ENCODE measurements at places on chromosomes 7 and 10.

GRCh38 chr7:36315309-36315944 lies 74.2 kb upstream of the ANLN start:
- no peak for DNase-seq

DNA sequence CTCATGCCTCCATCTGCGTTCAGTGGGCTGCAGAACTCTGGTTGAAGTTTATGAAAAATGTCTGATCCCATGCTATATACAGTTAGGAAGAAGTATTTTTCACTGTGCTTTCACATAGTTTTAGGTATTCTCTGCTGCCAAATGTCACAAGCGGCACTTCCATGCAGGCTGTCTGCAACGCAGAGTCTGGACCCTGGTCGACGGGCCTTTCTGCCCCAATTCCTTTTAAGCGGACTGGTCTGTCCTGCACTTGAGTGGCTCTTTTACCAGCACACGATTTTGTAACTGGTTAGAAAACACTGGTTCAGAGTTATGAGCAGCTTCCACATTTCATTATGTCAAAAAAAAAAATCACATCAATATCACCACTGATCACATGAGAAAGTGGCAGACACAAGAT lies 143.0 kb downstream of the DIP2C start:
- no peak for DNase-seq

GRCh38 chr7:102095321-102096011 lies 191.2 kb upstream of the SH2B2 start:
- DNase-seq = no peak

GRCh38 chr10:93482145-93482834 lies at the start of gene MYOF:
MYOF (minus strand) TSS chr10:93482334; CDS start chr10:93482194, 140 bp downstream.
- DNase-seq = peak; percentile 46

GRCh38 chr7:134771111-134771510 lies 8.3 kb upstream of the CALD1 start:
- no peak for DNase-seq

GRCh38 chr10:131109291-131109690 lies 202.2 kb downstream of the TCERG1L start:
- no peak for DNase-seq

GRCh38 chr10:34134602-34135001 lies 680.5 kb downstream of the PARD3 start:
- no peak for DNase-seq

GRCh38 chr7:45074528-45075354 lies 14.0 kb downstream of the NACAD start:
- no peak for DNase-seq

DNA sequence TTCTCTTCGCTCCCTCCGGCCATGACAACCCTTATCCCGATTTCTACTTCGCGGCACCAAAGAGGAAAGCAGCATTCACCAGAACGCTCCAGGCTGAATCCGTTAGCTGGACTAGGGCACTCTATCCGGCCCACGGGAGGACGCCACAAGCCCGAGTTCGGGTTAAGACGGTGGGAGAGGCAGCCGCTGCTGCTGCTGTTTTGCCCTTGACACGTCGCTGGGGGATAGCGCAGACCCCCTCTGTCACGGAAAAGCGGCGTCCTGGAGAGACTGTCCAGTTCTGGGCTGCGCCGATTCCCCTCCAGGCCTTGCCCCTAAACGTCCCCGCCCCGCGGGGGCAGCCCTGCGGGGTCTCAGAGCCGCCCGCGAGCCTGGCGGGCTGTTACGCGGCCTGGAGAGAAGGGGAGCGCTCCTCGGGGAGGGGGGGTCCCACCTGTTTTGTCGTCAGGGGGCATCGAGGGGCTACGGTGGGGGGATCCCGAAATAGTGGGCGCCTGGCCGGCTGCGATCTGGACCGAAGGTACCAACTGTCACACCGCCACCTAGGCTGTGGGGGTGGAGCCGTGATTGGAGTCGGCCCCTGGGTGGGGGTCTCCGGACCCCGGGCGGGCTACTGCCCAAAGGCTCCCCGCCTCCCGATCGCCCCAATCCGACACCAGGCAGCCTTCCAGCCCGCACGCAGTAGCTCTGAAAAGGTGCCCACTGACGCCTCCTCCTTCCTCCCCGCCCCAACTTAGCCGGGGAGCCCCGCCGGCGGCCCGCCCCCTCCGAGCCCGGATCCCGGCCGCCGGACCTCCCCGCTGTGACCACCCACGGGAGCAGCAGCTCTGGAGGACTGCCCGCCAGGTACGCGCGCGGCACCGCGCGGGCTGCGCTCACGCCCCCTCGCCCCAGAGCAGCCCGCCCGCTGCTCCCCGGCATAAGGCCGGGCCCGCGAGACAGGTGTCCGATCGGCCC lies 772 bp downstream of the SGMS1 start:
- peak; percentile 50 for DNase-seq

GRCh38 chr10:86289577-86289868 lies 77.1 kb downstream of the GRID1 start:
- no peak for DNase-seq

- no peak for DNase-seq
Observed at GRCh38 chr10:23399701-23400144, 39.2 kb upstream of the OTUD1 start.

DNA sequence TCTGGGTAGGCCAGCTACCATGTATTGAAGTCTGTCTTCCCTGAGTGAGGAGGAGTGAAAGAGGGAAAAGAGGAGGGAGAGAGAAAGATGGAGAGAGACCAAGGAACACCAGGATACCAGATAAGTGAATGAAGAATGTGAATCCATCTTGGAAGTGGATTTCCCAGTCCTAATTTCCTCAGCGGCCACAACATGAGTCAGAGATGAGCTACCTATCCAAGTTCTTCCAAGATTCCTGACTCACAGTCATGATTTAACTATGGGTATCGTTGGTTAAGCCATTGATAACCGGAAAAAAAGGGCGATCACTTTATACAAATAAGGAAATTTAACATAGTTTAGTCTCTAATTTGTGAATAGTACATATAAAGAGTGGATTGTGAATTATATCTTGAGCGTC lies 561.8 kb downstream of the ATRNL1 start:
- DNase-seq = no peak

- no peak for DNase-seq
Observed at GRCh38 chr10:90859321-90859751, 1.5 kb upstream of the HTR7 start.

GRCh38 chr7:138228769-138229168 lies 152.5 kb downstream of the AKR1D1 start:
- no peak for DNase-seq
